Right atrium auricular region (tissue), 2 donors: ENCODE measurements at places on chromosomes 1 and 21. TPM values are rescaled to one million over a fixed set of nuclear protein-coding genes. Genes with fewer than 3 reads are reported as not detected.

The IFNLR1 gene
- 6.2 TPM for total RNA-seq

The IRF6 gene
- total RNA-seq: 30.4 TPM

The TNFSF18 gene
- not detected for total RNA-seq

The ARPC5 gene
- 39.2 TPM for total RNA-seq

- no peaks in the 10 kb centered on the region for H3K27me3 ChIP-seq
- peaks cover 40% of the 10 kb centered on the region for H3K36me3 ChIP-seq
- DNase-seq: no peak
- H3K4me1 ChIP-seq: no peaks in the 10 kb centered on the region
- no peak overlapping the region for H3K27ac ChIP-seq
Measured at GRCh38 chr1:10173582-10173981, 36.8 kb upstream of the KIF1B start.

DNA sequence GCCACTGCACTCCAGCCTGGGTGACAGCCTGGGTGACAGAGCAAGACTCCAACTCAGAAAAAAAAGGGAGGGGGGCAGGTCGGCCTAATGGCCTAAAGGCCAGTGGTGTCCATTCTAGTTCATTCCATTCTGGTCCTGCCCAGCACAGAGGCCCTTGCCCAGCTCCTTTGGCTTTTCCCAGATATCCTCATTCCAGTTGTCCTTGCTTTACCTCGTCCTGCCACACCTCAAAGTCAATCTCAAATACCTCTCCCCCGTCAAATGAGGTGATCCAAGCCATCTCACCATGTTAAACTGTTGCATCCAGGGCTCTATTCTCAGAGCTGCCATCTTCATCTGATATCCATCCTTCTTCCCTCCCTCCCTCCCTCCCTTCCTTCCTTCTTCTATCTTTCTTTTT, 19.9 kb upstream of the PIK3CD start:
- H3K4me3 ChIP-seq: no peak overlapping the region
- H3K27ac ChIP-seq: no peak overlapping the region
- peaks cover 9% of the 10 kb centered on the region for H3K4me1 ChIP-seq
- DNase-seq: no peak

- H3K36me3 ChIP-seq: peaks cover 8% of the 10 kb centered on the region
- peak; percentile 73 for DNase-seq
- peak overlapping the region; percentile 86 for H3K27ac ChIP-seq
Measured at GRCh38 chr21:34129039-34129891, 55.9 kb downstream of the MRPS6 start.
